Stimulated activated CD8-positive, alpha-beta memory T cell treated with anti-CD3 and anti-CD28 coated beads, Interleukin-2, amount 100 ng/mL, for 1 hour (primary cell): ENCODE measurements at places on chromosomes 3 and 15.

GRCh38 chr3:61897848-61898247, 336.5 kb downstream of the PTPRG start:
- no peak for DNase-seq

- no peak for DNase-seq
Measured at GRCh38 chr15:63030101-63030551, 12.4 kb upstream of the TPM1 start.

DNA sequence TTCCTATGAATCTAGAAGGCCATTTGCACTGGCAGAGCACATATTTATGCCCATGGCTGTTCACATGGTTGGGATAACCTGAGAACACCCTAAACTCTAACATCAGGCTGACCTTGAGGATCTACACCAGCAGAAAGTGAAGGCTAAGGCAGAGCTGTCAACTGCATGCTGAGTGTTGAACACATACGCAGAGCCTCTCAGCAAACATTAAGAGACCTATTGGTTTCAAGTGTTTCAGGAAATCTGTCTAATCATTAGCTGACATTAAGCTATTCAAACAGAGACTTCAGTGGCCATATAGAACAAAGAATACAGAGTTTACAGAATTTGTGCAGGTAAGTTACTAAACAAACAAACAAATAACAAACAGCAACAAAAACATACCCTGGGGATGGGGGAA, 16.1 kb upstream of the SEC61A1 start:
- DNase-seq: no peak

GRCh38 chr15:79091204-79091867, 756 bp upstream of the RASGRF1 start:
- DNase-seq: no peak

- no peak for DNase-seq
Measured at GRCh38 chr15:67784090-67784781, 41.1 kb upstream of the SKOR1 start.

DNA sequence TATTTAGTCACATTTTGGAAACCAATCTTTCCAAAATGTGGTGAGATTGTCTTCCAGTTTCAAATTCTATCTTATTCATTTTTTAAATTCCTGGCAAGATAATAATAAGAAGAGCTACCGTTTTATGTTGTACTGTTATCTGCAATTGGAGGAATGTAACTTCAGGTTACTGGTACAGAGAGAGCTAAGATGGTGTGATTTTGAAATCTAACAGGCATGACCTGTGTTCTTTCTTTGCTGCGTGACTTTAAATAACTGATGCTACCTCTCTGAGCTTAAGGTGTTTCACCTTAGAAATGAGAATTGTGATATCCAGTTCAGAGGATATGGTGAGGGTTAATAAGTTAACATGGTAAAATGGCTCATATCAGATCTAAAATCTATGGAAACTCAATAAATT, 21.7 kb downstream of the CADM2 start:
- DNase-seq: no peak

- no peak for DNase-seq
Measured at GRCh38 chr3:53109891-53110771, 20.1 kb downstream of the RFT1 start.

DNA sequence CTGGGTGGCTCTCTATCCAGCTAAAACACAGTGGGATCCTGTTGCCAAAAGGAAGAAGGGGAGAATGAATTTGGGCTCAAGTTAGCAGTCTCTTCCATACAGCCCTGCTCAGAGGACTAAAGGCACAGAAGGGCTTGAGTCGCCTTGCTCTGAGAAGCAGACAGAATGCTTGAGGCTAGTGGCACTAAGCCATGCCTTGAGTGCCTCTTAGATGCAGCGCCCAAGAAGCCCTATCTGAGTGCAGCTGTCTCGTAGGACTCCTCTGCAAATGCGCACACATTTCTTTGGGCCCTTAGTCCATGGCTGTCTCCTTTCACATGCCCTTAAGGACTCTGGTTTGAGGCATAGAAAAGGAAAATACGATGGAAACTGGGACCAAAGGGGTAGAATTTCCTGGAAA, 211.3 kb upstream of the CHRM5 start:
- no peak for DNase-seq

GRCh38 chr3:1843111-1843510, 255.6 kb upstream of the CNTN4 start:
- no peak for DNase-seq

DNA sequence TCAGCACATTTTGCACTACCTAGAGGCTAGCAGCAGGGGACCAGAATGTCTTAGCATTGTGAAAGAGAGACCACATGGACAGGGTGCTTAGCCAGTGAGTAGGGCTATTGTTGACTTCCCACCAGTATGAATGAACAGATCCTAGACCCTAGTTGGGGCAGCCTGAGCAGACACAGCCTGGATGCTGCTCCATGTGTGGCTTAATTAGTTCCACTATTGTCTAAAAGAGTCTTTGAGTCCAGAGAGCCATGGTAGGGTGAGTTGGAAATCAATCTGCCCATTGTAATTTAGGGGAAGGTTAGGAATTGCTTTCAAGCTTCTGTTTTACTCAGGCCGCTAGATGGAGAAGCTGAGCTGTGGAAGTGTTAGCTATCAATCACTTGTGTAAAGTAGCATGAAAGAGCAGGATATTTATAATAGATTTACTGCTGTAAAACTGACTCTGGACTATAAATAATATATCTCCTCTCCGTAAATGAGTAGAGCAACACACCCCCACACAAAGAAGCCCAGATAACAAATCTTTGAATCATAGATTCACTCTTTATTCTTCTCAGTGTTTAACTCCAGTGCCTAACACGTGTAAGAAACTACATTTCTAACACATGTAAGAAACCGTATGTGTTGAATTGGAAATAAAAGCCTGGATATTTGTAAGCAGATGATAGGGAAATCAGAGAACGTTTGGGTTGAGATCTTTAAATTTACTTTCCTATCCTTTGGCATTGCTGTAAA, 4.1 kb upstream of the GCSAM start:
- no peak for DNase-seq

- DNase-seq: no peak
Measured at GRCh38 chr3:19945969-19946831, 697 bp upstream of the RAB5A start.

GRCh38 chr3:54349231-54349652, 226.9 kb downstream of the CACNA2D3 start:
- DNase-seq: no peak

DNA sequence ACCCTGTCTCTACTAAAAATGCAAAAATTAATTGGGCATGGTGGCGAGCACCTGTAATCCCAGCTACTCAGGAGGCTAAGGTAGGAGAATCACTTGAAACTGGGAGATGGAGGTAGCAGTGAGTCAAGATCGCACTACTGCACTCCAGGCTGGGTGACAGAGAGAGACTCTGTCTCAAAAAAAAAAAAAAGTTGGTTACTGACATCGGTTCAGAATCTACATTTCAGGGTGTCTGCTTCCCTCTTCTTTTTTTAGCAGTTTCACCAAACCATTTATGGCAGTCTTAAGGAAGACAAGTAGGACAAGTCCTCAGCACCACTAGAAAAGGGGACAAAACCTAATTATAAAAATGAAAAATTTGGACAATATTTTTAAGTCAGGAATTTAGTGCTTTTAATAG, 3.3 kb upstream of the USP4 start:
- no peak for DNase-seq

DNA sequence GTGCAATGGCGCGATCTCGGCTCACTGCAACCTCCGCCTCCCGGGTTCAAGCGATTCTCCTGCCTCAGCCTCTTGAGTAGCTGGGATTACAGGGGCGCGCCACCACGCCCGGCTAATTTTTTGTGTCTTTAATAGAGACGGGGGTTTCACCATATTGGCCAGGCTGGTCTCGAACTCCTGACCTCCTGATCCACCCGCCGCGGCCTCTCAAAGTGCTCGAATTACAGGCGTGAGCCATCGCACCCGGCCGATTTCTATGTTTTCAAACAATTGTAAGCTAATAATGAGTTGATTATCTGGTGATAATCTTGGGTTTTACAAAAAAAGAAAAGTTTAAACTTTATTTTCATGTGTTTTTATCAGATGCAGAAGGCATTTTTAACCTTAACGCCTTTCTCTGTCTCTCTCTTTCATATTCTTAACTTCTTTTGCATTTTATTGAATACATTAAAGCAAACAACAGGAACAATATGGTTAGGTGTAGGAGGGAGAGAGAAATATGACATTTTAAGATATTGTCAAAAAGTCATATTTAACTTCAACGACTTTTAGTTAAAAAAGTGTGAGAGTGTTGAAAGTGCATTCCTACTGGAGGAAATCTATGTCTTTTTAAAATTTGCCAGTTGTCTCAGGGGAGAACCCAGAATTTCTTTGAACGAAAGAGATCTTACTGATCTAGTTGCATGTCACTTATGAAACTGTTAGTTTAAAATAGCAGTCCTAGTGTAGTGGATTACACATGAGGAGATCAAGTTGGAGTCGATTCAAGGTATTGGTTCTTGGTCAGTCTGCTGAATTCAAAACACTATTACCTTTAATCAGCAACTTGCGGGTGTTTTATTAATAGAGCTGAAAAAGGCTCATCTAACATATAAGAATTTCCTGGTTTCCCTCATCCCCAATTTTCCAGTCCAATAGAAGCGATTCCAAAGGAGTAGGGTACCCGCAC, 3.4 kb upstream of the MEIS2 start:
- DNase-seq: no peak

DNA sequence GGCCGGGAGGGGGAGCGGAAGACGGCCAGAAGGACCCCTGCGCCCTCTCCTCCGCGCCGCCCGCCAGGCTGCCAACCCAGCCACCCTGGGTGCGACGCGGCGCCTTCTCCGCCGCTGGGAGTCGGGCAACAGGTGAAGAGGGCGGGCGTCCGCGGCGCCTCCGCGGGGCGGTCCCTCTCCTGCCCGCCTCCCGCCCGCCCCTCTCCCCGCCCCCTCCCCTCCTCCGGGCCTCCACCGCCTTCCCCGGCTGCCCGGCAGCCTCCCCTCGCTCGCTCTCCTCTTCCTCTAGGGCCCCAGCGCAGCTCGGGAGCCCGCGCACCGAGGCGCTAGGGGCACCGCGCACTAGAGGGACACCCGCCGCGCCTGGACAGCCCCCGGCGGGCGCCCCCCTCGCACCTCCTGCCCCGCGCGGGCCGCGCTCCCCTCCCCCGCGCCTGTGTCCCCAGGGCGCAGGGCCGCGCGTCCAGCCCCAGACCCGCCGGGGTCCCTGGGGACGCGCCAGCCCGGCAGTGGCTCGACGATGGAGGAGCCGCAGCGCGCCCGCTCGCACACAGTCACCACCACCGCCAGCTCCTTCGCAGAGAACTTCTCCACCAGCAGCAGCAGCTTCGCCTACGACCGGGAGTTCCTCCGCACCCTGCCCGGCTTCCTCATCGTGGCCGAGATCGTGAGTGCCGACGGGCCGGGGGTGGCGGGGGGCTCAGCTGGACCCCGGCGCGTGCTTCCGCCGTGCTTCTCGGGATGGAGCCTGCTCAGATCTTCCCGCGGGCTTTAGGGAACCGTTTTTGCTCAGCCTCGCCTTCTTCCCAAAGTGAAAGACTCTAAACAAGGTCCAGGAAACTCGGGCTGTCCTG, at the start of gene CMTM8:
Gene CMTM8 (plus strand): TSS at position 228 of the 854 bp plus-strand sequence. CDS start 293 bp downstream, at position 521.
- no peak for DNase-seq

DNA sequence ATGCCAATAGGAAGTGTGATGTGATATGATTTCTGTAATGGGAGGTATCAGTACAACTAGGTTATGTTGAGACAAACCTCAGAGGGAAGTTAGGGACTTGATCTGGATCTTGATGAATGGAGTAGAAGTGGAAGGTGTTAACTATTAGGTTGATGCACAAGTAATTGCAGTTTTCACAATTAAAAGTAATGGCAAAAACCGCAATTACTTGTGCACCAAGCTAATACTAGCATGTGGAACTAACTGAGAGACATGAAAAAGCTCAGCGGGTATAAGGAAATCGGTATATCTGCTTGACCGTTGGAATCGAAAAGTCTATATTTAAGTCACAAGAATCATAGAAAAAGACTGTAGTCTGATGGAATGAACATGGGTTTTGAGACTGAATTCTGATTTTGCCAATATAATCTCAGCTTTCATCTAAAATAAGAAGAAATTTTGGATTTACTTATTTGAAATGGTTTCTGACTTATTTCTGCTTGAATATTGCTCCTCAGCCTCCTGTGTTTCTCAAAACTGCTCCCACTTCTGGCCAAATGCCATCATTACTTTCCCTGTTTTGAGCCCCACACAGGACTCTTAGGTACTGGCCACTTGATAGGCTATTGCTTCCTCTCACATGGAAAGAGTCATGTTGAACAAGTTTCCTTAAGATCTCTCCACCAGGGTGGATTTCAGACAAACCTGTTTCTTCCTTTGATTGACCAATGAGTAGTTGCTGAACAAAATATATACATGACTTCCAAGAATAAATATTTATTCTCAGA, 271.5 kb upstream of the COL8A1 start:
- no peak for DNase-seq

- DNase-seq: no peak
Measured at GRCh38 chr3:168493412-168494205, 397.9 kb upstream of the GOLIM4 start.

- DNase-seq: no peak
Measured at GRCh38 chr3:154235330-154235729, 89.0 kb downstream of the DHX36 start.

DNA sequence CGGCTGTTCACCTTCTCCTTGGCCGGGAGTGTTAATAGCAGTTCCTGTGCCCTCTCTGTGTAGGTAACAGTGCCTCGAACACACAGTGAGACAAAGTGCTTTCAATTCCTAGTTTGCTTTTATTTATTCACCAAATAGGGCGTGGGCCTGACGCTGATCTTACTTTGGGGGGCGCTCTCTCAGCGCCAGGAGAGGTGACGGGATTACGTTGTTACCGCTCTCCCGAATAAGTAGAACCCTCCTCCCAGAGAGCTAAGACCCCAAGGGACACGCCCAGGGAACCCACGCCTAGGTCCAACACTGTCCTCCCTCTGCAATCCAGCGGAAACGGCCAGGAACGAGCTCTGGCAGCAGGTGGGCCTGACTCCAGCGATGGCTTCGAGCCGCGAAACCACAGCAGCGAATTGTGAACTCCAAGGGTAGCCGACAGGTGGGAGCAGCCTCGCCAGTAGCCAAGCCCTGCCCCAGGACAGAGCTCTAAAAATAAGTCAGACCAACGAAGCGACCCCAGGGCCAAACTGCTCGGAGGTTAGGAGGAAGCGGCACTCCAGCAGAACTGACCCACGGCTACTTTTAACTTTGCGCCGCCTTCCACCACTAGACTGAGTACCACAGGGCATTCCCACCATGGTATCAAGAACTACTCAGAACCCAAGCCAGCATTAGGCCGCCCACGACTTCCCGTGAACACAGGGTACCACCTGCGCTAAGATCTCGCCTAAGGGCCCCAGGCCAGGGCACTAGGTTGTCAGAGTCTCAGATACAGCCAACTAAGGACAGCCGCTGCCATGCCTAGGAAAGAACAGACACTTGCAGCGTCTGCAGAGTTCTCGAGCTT, 1.6 kb upstream of the SIN3A start:
- peak; percentile 25 for DNase-seq
